ENCODE measurements at places on chromosomes 2 and 18.

GRCh38 chr2:191247381-191248057 lies 2.3 kb downstream of the MYO1B start:
- DNase-seq = peak; percentile 57

- DNase-seq = no peak
These were observed 71.3 kb downstream of the SLC25A12 start for GRCh38 chr2:171822525-171823322.

GRCh38 chr2:221500501-221501209 lies 71.4 kb downstream of the EPHA4 start:
- no peak for DNase-seq

- DNase-seq = no peak
These were observed 217.6 kb downstream of the NDUFA10 start for GRCh38 chr2:239807568-239807967.

DNA sequence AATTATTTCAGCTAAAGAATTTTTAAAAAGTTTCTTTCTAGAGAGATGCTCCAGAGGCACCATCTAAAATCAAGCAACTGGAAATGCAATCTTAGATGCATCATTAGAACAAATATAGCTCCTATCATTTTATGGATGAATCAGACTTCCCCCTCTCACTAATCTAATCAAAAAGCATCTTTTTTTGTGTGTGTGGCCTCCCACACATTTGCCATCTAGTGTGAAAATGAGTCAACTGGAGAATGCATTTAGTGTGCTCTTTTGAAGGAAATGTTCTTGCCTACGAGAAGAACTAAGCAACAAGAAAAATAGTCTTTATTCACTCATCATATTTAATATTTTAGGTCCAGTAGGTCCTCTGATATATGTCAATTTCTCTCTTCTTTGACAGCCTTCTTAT lies 39.5 kb upstream of the FIGN start:
- no peak for DNase-seq

GRCh38 chr2:165952741-165953211 lies 800 bp downstream of the TTC21B start:
- no peak for DNase-seq

DNA sequence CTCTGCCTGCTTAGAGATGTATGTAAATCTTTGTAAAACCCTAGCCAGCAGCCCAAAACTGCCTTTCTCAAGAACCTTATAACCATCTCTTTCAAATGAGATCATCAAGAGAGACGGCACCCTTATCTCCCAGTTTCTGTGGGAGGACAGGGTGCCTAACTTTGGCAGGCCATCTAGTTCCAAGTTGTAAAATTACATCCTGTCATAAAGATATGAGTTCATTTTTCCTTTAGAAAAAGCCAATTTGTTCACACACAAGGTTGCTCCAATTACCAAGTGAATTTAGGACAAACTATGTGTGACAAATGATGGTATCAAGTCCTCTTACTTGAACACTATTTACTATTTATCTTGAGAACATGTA lies 65.3 kb downstream of the MEMO1 start:
- DNase-seq = no peak

DNA sequence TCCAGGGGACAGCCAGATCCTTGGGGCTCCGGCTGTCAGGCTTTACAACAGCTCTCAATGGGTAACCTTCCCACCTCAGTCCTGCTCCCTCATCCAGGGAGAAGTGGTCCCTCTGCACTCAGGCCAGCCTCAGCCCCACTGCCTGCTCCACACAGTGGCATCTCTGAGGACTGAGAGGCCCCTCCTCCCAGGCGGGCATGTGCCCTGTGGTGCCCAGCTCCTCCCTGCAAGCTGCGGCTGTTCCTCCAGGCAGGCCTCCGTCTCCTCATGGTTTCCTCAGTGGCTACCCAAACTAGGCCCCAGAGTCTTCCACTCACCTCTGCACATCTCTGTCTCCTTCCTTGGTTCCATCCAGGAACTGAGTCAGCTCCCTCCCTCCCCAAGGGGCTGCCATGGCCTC lies 81.7 kb upstream of the TMEM200C start:
- no peak for DNase-seq

- DNase-seq = no peak
These were observed 524.4 kb downstream of the IRS1 start for GRCh38 chr2:226275215-226275614.

Data from femur (tissue), 1 donor.